Thoracic aorta (tissue), 2 donors: ENCODE measurements at places on chromosomes 7 and 10. TPM values are rescaled to one million over a fixed set of nuclear protein-coding genes. Genes with fewer than 3 reads are reported as not detected.

- no peak for DNase-seq
Observed at GRCh38 chr10:110617425-110618229, 26.5 kb upstream of the RBM20 start.

DNA sequence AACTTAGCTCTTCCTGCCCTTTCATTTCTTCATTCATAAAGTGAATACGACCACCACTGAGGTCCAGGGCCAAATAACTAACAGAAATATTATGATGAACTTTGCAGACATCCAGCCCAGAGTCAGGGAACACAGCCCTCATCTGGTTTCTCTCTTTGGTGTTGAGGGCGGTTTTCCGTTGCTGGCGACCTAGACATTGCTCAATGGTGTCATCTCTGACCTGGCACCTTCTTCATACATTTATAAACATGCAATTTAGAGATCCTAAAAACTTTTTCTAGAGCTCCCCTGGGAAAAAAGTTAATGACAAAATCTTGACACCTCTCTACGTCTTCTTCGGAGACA is 324 bp upstream of the TET1 start:
- no peak for DNase-seq

GNGT1 gene
- not detected for total RNA-seq

DNA sequence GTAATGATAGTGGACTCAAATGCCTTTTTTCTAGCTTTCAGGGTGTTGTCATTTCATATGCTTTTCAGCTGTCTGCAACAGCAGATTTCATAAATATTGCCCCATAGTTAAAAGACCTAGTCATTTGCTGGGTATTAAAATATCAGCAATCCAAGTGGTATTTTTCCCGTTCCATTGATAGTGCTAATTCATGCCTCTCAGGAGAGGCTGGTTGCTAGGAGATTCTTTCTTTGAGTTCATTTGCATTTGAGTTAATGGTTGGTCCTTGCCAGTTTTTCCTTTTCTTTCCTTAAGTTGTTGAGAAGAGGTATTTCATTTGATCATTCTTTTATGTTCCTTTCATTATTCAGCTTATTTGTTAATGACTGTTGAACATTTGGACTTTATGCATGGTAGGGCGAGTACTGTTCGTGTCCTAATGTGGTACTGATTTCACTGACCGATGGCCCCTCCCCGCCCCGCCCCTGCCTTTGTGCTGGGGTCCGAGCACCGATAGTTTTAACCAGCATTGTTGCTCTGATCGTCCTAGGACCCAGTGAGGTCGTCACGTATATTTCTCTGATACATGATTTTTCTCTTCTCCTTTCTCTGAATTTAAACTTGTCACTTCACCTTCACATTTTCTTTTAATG is 128.6 kb downstream of the CCNY start:
- no peak for DNase-seq

C7orf33 gene
- total RNA-seq: not detected

GRCh38 chr10:938941-939678 is 7.6 kb upstream of the LARP4B start:
- no peak for DNase-seq

CYP26A1 gene
- total RNA-seq: not detected

DNA sequence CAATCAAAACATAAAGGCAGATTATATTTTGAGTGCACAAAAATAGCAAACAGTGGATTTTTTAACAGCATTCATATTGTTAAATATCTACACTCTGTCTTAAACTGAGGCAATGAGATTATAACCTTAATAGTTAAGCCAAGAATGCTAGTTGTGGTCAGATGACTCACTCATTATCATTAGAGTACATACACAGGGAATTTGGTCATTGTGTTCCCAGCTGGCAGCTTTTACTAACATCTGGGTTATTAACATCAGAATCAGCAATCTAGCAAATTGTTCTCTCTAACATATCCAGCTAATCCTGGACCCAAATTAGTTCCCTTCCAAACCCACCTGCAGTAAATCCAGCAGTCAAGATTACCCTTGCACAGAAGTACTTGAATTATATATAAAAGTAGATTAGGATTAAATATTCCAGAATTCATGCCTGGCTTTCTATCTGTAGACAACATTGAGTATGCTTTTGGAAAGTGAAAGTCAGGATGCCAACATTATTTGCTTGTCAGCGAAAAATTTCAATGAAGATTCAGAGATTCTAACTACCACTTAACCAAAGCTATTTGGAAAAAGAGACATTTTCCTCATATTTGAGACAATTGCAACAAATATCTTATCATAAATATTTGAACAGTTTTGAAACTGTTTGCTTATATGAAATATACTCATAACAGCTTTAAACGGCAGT is 1035.6 kb upstream of the PHF14 start:
- DNase-seq: no peak

GRCh38 chr10:15084502-15084922 is 4.1 kb downstream of the ACBD7 start:
- no peak for DNase-seq

ANKRD22 gene
- total RNA-seq: not detected

DNA sequence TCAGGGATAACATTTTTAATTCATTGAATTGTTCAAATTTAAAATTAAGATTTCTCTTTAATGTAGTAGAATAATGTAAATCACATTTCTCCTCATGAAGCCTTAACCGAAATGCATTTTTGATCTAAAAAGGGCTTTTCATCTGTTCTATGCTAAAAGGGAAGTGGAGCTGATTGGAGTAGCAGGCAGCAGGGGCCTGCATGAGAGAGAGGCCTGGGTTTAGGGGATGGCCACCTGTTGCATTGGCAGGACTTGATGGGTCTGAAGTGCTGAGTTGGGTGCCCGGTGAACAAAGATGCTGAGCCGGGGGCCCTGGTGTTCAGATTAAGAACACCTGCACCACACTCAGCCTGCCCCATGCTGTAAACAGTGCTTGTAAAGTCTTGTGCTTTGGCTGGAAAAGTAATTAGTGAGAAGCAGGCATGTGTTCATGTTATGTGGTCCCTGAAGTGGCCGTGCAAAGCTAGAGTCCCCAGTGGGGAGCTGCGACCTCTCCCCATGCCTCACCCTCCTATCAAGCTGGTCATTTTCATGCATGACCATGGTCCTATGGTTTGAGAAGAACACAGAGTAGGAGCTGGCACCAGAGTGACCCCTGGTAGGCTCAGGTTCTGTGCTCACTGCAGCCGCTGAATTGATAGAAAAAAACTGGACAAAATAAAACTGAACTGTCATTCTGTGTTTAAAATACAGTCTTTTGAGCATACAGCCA is 124.3 kb downstream of the ADCY1 start:
- DNase-seq: no peak

MOGAT3 gene
- not detected for total RNA-seq

C7orf57 gene
- not detected for total RNA-seq

TFR2 gene
- total RNA-seq: 1.9 TPM

ENTPD1 gene
- 63.6 TPM for total RNA-seq

GRCh38 chr10:71128311-71128980 is 83.9 kb upstream of the UNC5B start:
- no peak for DNase-seq

DNA sequence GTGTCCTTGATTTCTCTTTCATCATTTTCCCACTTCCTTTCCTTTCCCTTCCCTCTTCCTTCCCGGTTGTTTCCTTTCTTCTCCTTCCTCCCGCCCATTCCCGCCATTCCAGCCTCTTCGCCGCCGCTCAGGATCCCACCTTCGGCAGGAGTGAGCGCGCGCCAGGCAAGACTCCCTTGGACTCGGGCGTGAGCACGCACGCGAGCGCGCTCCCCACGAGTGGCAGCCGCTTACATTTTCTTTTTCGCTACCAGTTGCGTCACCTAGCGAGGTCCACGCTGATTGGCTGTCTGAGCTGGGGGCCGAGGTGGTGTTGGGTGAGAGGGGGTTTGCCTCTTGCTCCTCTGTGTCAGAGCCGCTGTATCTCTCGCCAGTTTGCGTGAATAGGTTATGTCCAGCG is 11.8 kb downstream of the ZAN start:
- no peak for DNase-seq

- DNase-seq: no peak
Observed at GRCh38 chr10:48775206-48775517, 90.5 kb downstream of the WDFY4 start.

- DNase-seq: no peak
Observed at GRCh38 chr7:17638727-17639126, 301.6 kb downstream of the SNX13 start.

SLC18A2 gene
- 1.8 TPM for total RNA-seq
